Stimulated activated CD4-positive, alpha-beta T cell treated with anti-CD3 and anti-CD28 coated beads, TNF-alpha, amount 100 ng/mL, for 1 hour (primary cell): ENCODE measurements at places on chromosomes 7 and 10.

- DNase-seq: peak; percentile 18
Observed at GRCh38 chr7:148883266-148884048, 634 bp downstream of the EZH2 start.

DNA sequence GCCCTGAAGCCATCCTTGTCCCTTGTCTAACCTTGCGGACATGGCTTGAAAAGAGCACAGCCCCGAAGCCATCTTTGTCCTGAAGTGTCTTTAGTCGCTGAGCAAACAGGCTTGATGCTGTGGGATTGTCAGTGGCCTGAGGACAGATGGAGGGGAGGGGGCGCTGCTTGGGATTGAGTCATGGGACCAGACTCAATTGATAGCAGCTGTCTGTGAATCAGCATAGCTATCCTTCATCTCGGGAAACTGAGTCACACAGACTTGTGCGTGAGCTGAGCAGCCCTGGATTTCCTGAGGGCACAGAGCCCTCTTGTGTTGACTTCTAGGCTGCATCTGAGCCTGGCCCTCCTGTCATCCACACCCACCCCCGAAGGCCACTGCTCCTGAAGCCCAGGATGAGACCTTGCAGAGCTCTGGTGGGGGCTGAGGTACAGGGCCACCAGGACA is 14.4 kb downstream of the MYO1G start:
- DNase-seq: no peak

- DNase-seq: no peak
Observed at GRCh38 chr7:125098377-125098970, 168.8 kb upstream of the POT1 start.

- no peak for DNase-seq
Observed at GRCh38 chr7:109696723-109697122, 1127.0 kb downstream of the DNAJB9 start.

- no peak for DNase-seq
Observed at GRCh38 chr7:36710186-36710791, 14.0 kb downstream of the AOAH start.

DNA sequence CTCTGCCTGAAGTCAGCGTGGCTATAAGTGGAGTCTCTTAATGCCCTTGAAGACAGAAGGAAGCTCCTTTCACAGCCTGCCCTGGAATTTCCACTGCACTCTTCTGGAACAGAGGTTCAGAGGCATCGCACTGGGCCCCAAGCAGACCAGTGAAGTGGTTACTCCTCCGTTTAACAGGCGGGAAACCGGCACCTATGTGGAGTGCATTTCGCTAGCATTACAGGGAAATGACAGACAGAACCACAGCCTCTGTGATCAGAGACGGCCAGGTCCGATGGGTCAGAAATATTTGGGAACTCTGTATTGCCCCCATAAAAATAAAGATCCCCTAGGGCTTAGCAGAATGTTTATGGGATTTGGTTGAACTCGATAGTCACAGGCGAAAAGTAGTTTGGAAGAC is 406.9 kb upstream of the PRKCQ start:
- no peak for DNase-seq

- DNase-seq: no peak
Observed at GRCh38 chr7:106111655-106112117, 426 bp downstream of the SYPL1 start.

- no peak for DNase-seq
Observed at GRCh38 chr10:60208676-60209269, 180.9 kb downstream of the ANK3 start.

GRCh38 chr7:26329520-26330255 is 38.0 kb downstream of the SNX10 start:
- DNase-seq: no peak

DNA sequence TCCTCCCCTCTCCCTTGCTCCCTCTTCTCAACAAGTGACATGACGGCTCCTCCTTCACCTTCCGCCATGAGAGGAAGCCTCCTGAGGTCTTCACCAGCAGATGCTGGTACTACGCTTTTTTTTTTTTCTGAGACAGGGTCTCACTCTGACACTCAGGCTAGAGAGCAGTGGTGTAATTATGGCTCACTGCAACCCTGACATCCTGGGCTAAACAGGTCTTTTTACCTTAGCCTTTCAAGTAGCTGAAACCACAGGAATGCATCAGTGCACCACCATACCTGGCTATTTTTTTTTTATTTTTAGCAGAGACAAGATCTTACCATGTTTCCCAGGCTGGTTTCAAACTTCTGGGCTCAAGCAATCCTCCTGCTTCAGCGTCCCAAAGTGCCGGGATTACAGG is 43.6 kb downstream of the MDH2 start:
- DNase-seq: no peak

GRCh38 chr7:46742601-46743000 is 821.5 kb upstream of the IGFBP3 start:
- no peak for DNase-seq

- no peak for DNase-seq
Observed at GRCh38 chr7:157177983-157178381, 39.3 kb downstream of the UBE3C start.

- no peak for DNase-seq
Observed at GRCh38 chr10:68864611-68865010, 36.5 kb upstream of the DDX50 start.

GRCh38 chr7:78165854-78166253 is 367.3 kb downstream of the PHTF2 start:
- no peak for DNase-seq
